ENCODE measurements at places on chromosomes 1 and 21. TPM values are rescaled to one million over a fixed set of nuclear protein-coding genes. Genes with fewer than 3 reads are reported as not detected.
A peak's percentile ranks its signal among the peaks of the same experiment; 100 is the strongest.

DNA sequence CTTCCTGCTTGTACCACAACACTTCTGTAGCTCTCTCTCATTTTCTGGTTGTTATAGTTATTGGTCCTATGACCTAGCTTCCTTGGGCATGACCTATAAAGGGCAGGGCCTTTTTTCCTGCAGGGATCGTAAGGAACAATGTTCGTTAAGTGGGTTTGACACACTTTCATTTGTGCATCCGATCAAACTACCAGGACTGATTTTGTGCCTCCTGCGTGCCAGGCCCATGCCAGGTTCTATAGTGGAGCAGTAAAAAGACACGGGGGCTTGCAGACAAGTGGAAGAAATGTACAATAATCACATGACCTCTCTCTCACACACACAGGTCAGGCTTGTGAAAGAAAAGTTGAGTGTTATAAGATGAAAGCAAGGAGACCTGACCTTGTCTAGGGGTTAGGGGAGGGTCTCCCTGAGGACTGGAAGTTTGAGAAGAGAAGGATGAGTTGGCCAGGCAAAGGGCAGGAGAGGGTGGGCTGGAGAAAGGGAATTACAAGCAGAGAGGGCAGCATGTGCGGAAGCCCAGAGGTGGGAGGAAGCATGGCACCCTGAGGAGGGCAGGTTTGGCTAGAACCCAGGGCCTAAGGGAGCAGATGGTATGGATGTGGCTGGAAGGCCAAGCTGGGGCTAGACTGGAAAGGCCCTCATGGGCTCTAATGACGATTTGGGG, 145.4 kb downstream of the GRIK3 start:
- DNase-seq, result no peak

Gene LCE6A
- not detected for total RNA-seq

GRCh38 chr1:84083307-84083706, 60.8 kb upstream of the PRKACB start:
- no peak for DNase-seq

Gene PLD5
- total RNA-seq, result 1.4 TPM

DNA sequence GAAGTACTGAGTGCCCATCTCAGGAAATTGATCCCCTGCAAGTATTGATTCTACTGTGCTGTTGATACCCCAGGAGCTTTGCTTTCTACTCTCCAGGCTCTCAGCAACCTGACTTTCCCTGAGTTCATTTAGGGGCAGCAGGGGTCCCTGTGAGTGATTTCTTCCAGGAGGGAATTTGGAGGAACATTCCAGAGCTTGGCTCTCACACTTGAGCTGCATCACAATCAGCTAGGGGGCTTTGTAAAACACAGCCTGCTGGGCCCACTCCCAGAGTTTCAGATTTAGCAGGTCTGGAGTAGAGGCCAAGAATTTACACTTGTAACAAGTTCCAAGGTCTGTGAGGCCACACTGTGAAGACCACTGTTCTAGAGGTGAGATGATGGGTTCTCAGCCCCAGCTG, 16.1 kb upstream of the ACTL8 start:
- DNase-seq, result no peak

Gene LRP8
- 86.6 TPM for total RNA-seq

DNA sequence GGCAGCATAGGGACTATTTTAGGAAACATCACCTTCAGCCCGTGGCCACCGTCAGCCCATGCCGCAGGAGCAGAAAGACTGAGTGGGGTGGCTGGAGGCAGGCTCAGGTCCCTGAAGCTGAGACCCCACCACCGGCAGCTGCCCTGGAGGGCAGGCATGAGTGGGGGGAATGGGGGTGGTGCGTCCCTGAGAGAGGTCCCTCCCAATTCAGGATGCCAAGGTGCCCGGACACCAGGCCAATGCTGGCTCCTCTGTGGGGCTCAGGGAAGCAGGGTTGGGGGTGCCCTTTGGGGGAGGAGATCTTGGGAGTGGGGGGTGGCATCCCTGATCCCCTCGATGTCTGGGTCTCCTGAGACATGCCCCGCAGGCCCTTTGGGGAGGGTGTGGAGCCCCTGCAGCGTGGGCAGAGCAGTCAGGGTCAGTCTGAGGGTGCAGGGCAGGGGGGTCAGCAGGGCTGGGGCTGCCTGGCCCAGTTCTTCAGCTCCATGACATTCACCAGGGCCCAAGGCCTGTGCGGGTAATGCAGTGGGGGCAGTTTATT, 998 bp upstream of the TTC34 start:
- no peak for DNase-seq

Gene SMCP
- not detected for total RNA-seq

GRCh38 chr1:204255966-204256365, 42.2 kb upstream of the GOLT1A start:
- no peak for DNase-seq

Gene F5
- total RNA-seq, result under 0.01 TPM

GRCh38 chr1:151978922-151979321, 14.7 kb downstream of the S100A10 start:
- no peak for DNase-seq

DNA sequence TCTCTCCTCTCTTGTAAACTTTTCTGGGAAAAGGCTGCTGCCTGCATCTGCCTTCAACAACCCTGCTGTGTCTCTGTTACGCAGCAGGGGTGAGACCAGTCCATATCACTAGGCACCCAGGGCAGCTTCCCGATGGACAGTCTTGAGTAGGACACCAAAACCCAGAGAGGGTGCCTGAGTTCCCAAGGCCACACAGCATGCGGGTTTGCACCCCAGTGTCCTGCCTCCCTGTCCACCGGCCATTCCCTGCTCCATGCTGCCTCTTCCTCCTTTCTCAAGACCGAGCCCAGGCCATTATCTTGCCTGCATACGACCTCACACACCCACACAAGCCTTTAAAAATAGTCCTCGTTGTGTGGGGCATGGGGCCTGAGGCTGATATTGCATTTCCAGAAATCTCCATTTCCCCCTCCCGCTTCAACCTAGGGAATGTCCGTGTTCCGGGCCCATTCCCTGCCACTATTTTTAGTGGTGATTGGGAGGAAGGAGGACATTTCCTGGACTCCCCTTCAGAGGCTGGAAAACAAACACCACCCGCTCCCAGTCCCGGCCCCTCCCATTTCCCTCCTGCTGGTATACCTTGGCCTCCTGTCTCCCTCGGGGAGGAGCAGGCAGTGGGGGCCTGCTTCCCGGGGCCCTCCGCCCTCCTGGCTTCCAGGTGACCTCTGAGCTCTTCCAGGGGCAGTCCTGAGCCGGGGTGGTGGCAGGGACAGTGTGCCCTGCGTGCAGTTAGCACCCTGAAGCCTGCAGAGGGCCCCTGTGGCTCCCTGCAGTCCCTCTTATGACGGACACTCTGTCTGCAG, 132.4 kb upstream of the TMEM51 start:
- DNase-seq, result no peak

DNA sequence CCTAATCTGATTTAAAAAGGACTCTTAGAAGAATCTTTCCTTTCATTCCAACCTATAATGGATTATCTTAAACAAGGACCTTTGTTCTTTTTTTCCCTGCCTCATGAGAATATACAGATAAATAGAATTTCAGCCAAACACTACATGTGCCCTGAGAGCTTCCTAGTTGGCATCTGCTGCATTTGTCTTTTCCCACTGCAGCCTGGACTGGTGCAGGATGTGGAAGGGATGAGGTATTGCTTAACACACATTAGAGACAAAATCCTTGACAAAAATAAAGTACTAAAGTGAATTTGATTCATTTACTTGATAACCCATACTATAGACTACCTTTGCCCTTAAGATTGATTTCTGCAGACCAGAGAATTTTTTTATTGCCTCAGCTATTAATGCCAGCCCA, 59.5 kb downstream of the PALMD start:
- no peak for DNase-seq

DNA sequence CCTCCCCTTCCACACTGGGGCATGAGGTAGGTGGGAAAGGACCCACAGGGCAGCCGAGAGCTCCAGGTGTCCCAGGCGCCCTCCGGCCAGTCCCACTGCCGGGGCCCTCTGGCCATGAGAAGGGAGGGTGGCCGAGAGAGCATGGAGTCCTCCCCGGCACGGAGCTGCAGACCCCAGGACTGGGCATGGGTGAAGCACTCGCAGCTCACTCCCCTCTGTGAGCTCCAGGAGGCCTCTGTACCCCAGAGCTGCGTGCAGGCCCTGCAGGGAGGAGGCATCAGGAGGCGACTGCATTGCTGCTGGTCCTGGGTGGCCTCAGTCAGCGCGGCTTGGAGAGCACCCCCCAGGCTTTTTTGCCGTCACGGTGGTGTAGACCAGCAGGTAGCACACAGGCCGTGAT, 80.1 kb upstream of the TTC34 start:
- DNase-seq, result no peak

Gene LINGO4
- not detected for total RNA-seq

GRCh38 chr1:64392109-64392508, 77.8 kb upstream of the CACHD1 start:
- DNase-seq, result no peak

Gene PLPPR4
- total RNA-seq, result 211 TPM

GRCh38 chr1:183284086-183284485, 98.0 kb downstream of the LAMC2 start:
- no peak for DNase-seq

GRCh38 chr1:46187106-46187869, 10.9 kb downstream of the POMGNT1 start:
- DNase-seq, result no peak

Gene C1QB
- total RNA-seq, result 4.8 TPM

DNA sequence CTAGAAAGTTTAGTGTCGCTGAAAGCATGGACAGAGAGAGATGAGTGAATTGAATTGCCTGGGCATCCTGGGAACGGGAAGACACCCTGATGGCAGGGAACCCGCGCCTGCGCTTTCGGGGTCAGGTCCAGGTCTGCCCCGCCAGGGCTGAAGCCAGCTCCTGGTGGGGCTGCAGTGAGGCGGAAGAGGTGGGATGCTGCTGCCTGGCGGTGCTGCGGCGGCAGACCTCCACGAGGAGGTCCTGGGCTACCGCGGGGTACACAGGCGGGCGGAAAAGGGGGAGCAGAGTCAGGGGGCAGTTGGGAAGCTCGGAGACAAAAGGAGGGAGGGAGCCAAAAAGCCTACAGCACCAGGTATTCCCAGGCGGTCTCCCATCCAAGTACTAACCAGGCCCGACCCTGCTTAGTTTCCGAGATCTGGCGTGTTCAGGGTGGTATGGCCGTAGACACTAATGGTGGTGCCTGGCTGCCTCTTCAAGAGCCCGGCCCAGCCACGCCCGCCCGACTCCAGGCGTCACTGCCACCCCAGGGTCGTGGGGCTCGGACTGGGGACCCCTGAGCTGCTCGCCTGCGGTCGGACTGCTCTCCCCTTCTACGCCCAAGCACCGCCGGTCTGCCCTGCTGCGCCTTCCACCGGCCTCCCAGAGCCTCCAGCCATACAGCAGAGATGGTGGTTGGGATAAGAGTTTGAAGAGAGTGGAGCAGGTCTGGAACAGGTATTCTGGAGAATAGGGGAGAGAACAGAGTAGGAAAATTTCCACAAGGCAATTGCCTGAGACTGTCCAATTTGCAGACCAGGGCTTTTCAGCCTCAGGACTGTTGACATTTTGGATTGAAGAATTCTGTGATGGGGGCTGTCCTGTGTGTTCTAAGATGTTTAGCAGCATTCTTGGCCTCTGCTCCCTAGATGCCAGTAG, 46.1 kb downstream of the MDM4 start:
- DNase-seq, result no peak

GRCh38 chr1:201515895-201516294, 9.0 kb upstream of the CSRP1 start:
- no peak for DNase-seq

Gene SEMA6C
- total RNA-seq, result 18.6 TPM

- DNase-seq, result peak; percentile 63
These were observed at the start of gene GPR61 for GRCh38 chr1:109539676-109540075. TSS of gene GPR61 (plus strand) at chr1:109539872. CDS start at chr1:109543023, 3,151 bp downstream.

GRCh38 chr1:217097819-217098218, 374.6 kb upstream of the ESRRG start:
- no peak for DNase-seq

Gene PODN
- 1.2 TPM for total RNA-seq

DNA sequence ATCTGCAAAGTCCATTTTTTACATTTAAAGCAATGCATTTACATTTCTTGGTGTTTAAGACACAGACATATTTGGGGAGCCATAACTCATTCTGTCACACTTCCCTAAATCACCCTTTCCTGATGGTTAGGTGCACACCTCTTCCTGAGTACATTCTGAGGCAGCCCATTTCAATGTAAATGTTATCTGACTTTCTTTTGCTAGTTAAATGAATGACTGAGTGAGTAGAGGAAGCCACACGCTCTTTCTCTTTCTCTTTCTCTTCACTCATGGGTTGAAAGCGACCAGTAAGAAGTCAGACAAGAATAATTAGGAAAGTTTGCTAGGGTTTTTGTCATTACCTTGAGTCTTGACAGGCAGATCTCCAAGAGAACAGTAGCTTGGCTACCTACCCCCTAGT, 143.1 kb downstream of the S1PR1 start:
- DNase-seq, result no peak

Gene OR2L2
- 1.4 TPM for total RNA-seq

- no peak for DNase-seq
These were observed 84.3 kb downstream of the PTGS2 start for GRCh38 chr1:186595969-186596368.

GRCh38 chr1:174900317-174900716, 99.4 kb upstream of the CACYBP start:
- no peak for DNase-seq

GRCh38 chr1:233022246-233022645, 71.8 kb downstream of the NTPCR start:
- DNase-seq, result no peak

Gene FALEC
- 1.1 TPM for total RNA-seq

Gene PRKCZ
- 58.3 TPM for total RNA-seq

DNA sequence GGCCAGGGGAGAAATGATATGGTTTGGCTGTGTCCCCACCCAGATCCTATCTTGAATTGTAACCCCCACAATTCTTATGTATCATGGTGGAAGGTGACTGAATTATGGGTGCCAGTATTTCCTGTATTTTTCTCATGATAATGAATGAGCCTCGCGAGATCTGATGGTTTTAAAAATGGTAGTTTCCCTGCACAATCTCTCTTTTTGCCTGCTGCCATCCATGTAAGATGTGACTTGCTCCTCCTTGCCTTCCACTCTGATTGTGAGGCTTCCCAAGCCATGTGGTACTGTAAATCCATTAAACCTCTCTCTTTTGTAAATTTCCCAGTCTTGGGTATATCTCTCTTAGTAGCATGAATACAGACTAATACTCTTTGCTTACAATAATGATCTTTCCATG, 1453.9 kb upstream of the B3GALT2 start:
- no peak for DNase-seq

DNA sequence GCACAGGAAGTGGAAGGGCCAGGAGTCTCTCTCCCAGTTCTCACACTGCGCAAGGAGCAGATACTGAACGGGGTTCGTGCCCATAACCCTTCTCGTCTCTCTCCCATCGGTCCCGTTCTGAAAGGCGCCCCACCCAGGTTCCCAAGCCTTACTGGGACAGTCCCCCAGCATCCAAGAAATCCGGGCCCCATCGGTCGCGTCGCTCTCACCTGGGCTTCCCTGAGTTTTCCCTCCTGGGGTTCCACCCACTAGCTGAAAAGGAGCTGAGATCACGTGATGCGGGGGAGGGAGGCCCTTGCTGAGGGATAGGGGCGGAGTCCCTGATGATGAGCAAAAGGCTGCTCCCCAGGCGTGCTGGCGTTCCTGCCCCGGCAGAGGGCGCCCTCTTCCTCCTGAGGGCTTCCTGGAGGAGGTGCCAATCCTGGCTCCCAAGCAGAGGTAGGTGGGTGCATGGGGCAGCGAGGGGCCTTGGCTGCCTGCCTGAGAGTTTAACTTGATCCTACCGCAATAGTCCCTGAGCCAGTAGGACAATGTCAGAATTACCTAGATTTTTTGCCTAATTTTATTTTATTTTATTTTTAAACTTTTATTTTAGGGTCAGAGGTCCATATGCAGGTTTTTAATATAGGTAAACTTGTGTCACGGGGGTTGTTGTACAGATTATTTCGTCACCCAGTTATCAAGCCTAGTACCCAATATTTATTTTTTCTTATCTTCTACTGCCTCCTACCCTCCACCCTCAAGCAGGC, at the start of gene SPOCD1:
SPOCD1 (minus strand) TSS at position 271 of the 749 bp plus-strand sequence. CDS start 689 bp downstream, outside the sequence.
- DNase-seq, result no peak
